ENCODE measurements at places on chromosomes 3 and 15. TPM values are rescaled to one million over a fixed set of nuclear protein-coding genes. Genes with fewer than 3 reads are reported as not detected.

DNA sequence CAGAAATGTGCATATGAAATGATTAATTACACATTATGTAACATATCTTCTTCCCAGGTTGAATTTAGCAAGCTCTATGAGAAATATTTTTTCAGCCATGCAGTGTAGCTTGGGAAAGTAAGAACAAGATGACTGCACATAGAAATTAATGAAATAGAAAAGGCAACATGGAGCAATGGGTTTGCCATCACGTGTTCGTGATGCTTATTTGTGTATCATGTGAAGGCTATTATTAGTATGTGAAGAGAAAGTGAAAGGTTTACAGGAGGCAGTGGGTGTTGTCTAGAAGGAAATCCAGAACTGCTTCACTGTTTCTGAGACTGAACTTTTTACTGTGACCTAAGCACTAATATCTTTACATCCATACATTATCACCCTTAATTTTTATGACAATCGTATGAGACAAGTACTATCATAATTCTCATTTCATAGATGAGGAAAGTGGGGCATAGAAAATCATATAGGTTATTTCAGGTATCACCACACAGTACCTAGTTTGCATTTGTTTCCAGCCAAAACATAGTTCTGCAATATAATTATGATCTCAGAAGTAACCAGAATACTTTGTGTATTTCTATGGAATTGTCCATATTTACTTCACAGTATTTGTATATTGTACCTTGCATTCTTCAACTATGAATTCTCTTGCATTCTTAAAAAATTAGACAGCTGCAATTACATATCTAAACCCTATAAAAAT lies 14.9 kb downstream of the SERPINI1 start:
- no peak overlapping the region for H3K4me3 ChIP-seq
- no peaks in the 10 kb centered on the region for H3K4me1 ChIP-seq
- H3K27me3 ChIP-seq: no peaks in the 10 kb centered on the region

DNA sequence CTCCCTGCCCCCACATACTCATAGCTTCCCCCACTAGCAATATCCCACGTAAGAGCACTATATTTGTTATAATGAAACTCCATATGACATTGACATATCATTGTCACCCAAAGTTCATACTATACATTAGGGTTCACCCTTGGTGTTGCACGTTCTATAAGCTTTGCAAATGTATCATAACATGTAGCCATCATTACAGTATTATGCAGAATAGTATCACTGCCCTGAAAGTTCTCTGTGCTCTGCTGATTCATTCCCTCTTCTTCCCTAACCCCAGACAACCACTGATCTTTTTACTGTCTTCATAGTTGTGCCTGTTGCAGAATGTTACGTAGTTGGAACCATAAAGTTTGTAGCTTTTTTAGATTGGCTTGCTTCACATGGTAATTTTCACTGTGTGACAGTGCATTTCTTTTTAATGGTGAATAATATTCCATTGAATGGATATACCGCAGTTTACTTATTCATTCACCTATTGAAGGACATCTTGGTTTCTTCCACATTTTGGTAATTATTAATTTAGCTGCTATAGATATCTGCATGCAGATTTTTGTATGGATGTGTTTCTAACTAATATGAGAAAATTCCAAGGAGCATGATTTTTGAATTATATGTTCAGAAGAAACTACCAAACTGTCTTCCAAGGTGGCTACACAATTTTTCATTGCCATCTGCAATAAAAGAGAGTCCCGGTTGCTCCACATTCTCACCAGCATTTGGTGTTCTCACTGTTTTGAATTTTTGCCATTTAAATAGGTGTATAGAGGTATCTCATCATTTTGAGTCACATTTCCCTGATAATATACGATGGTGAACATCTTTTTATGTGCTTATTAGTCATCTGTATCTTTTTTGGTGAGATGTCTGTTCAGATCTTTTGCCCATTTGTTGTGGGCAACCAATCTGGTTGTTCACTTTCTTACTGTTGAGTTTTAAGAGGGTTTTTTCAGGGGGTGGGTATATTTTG lies 59.7 kb downstream of the CD200 start:
- no peak overlapping the region for H3K27ac ChIP-seq
- DNase-seq: no peak
- H3K4me1 ChIP-seq: peaks cover 13% of the 10 kb centered on the region
- H3K36me3 ChIP-seq: no peaks in the 10 kb centered on the region
- H3K27me3 ChIP-seq: no peaks in the 10 kb centered on the region

- no peak overlapping the region for H3K27ac ChIP-seq
- H3K4me1 ChIP-seq: peaks cover 4% of the 10 kb centered on the region
- no peaks in the 10 kb centered on the region for H3K36me3 ChIP-seq
- peaks cover 25% of the 10 kb centered on the region for H3K27me3 ChIP-seq
Measured at GRCh38 chr3:24523988-24524727, 29.5 kb upstream of the THRB start.

GRCh38 chr3:171566803-171567422 lies 106.7 kb upstream of the TNIK start:
- H3K4me3 ChIP-seq: no peak overlapping the region
- H3K36me3 ChIP-seq: no peaks in the 10 kb centered on the region
- H3K27me3 ChIP-seq: peaks cover 1% of the 10 kb centered on the region
- no peak overlapping the region for H3K27ac ChIP-seq
- no peaks in the 10 kb centered on the region for H3K4me1 ChIP-seq
- no peak for DNase-seq

- H3K27me3 ChIP-seq: no peaks in the 10 kb centered on the region
- no peaks in the 10 kb centered on the region for H3K4me1 ChIP-seq
- H3K27ac ChIP-seq: no peak overlapping the region
Measured at GRCh38 chr3:28328188-28329151, 20.1 kb upstream of the ZCWPW2 start.

GRCh38 chr15:73907035-73907408 lies 19.2 kb upstream of the LOXL1 start:
- H3K27ac ChIP-seq: no peak overlapping the region
- H3K27me3 ChIP-seq: no peaks in the 10 kb centered on the region

GRCh38 chr15:59557581-59557980 lies 54.0 kb upstream of the GCNT3 start:
- no peaks in the 10 kb centered on the region for H3K4me1 ChIP-seq
- H3K27me3 ChIP-seq: no peaks in the 10 kb centered on the region
- H3K4me3 ChIP-seq: no peak overlapping the region
- DNase-seq: no peak

DNA sequence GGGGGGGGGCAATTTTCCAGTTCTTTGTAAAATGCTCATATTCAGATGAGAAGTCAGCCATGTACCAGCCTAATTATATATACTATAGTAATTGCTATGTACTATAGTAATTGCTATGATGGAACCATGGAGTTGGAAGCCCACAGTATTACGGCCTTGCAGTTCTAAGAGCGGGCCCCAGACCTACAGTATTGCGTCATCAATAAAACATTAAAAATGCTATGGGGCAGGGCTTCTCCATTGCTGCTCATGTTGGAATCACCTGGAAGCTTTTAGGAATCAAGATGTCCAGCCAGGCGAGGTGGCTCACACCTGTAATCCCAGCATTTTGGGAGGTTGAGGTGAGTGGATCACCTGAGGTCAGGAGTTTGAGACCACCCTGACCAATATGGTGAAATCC lies 443.7 kb upstream of the GRM7 start:
- H3K4me3 ChIP-seq: no peak overlapping the region
- no peaks in the 10 kb centered on the region for H3K4me1 ChIP-seq
- no peak overlapping the region for H3K27ac ChIP-seq
- DNase-seq: no peak
- H3K36me3 ChIP-seq: no peaks in the 10 kb centered on the region
- H3K27me3 ChIP-seq: no peaks in the 10 kb centered on the region

DNA sequence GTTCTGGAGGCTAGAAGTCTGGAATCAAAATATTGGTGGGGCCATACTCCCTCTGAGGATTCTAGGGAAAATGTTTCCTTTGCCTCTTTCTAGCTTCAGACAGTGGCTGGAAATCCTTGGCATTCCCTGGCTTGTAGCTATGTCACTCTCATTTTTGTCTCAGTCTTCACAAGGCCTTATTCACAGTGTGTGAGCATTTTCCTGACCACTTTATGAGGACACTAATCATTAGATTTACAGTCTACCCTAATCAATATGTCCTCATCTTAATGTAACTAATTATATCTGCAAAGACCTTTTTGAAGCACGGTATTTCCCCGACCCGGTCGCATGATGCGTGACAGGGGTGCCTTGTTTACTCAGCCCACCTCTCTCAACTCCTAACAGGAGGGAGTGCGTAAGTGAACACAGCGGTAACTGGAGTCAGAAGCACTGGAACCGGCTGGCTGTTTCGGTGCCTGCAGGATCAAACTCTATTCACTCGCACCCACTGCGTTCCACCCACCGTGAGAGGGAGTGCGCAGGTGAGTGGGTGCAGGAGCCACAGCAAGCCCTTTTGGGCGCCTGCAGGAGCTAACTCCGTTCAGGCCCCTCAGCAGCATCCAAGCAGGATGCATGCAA lies 155.0 kb downstream of the EPHA3 start:
- no peak overlapping the region for H3K4me3 ChIP-seq
- peaks cover 8% of the 10 kb centered on the region for H3K4me1 ChIP-seq
- no peaks in the 10 kb centered on the region for H3K27me3 ChIP-seq
- H3K27ac ChIP-seq: no peak overlapping the region
- no peak for DNase-seq

DNA sequence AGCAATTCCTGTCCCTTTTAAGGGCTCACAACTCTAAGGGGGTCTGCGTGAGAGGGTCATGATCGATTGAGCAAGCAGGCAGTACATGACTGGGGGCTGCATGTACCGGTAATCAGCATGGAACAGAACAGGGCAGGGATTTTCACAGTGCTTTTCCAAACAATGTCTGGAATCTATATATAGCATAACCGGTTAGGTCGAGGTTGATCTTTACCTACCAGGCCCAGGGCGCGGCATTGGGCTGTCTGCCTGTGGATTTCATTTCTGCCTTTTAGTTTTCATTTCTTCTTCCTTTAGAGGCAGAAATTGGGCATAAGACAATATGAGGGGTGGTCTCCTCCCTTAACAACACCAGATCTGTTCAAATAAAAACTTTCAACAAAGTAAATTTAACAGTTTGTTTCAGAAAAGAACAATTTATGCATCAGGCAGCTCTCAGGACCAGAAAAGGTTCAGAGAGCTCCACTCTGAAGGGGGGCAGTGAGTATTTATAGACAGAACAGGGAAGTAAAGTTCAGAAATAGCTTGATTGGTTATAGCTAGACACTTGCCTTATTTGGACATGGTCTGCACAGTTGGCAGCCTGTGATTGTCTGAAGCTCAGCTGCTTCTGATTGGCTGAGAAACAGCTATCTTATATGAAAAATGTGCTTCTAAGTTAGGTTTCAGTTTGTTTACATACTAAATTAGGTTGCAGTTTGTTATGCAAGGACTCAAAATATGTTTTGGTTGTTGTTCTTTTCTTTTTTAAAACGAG lies 17.2 kb upstream of the B4GALT4 start:
- H3K4me1 ChIP-seq: peaks cover 8% of the 10 kb centered on the region
- no peaks in the 10 kb centered on the region for H3K36me3 ChIP-seq
- H3K27me3 ChIP-seq: no peaks in the 10 kb centered on the region

GRCh38 chr3:16848007-16848406 lies 36.7 kb upstream of the PLCL2 start:
- no peak overlapping the region for H3K4me3 ChIP-seq
- no peaks in the 10 kb centered on the region for H3K27me3 ChIP-seq

DNA sequence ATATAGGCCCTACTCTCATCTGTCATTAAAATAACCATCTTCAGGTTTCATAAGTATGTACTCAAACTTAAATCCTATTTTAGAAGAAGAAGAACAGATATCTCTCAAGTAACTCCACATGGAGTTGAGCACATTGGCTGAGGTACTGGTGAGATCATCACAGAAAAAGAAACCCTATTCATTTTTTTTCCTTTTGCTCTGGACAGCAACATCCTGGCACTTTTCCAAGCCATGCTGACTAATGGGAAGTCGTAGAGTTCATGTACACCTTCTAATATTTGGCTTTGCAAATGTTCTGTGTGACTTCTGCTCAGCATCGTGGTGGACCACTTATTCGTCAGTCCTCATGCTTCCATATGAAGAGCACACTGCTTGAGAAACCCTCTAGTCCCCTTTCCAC lies 336.0 kb upstream of the KCNH8 start:
- H3K4me1 ChIP-seq: no peaks in the 10 kb centered on the region
- H3K36me3 ChIP-seq: no peaks in the 10 kb centered on the region
- no peaks in the 10 kb centered on the region for H3K27me3 ChIP-seq
- H3K4me3 ChIP-seq: no peak overlapping the region
- DNase-seq: no peak
- no peak overlapping the region for H3K27ac ChIP-seq

DNA sequence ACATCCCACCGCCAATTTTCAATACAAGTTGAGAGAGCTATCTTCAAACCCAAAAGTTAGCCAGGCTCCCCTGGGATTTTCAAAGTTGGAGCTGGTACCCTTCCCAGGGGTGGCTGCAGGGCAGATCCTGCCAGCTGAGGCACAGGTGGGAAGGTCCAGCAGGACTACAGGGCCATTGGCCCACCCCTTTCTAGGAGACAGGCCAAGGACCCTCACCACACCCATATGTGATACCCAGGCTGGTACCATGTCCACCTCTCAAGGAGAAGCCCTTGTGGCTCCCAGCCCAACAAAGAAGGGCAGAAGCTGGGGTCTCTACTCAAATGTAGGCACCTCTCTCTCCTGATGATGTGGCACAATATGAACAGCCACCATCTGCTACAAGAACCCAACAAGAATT lies 8.0 kb downstream of the POC1A start:
- no peak overlapping the region for H3K27ac ChIP-seq
- peaks cover 17% of the 10 kb centered on the region for H3K36me3 ChIP-seq
- no peaks in the 10 kb centered on the region for H3K27me3 ChIP-seq
- no peak overlapping the region for H3K4me3 ChIP-seq

GRCh38 chr3:194194757-194195085 lies 58.8 kb downstream of the HES1 start:
- DNase-seq: no peak

GRCh38 chr3:81788610-81789009 lies 27.2 kb upstream of the GBE1 start:
- no peaks in the 10 kb centered on the region for H3K4me1 ChIP-seq
- no peak for DNase-seq

DNA sequence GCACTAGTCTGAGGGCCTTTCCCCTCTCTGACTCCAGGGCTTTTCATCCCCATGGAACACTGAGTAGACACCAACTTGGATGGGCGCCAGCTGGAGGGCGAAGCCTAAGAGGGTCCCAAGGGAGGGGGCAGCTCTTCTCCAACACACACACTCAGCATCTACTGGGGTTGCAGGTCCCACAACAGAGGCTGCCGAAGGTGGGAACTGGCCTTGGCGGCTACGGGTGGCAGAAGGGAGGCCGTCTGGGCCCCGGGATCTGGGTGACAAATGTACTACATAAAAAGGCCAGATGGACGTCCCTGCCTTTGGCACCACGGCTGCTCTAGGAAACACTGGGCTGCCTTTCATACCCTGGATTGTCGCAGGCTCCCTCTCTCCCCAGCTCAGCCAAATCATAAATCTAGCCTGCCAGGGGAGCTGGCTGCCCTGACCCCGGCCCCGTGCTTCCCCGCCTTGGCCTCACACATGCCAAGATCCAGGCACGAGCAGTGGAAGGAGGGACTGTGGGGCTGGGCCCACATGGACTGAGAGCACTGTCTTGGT lies 31.5 kb downstream of the SEMA5B start:
- no peak overlapping the region for H3K4me3 ChIP-seq
- no peak overlapping the region for H3K27ac ChIP-seq
- H3K4me1 ChIP-seq: peaks cover 10% of the 10 kb centered on the region
- H3K36me3 ChIP-seq: no peaks in the 10 kb centered on the region
- no peaks in the 10 kb centered on the region for H3K27me3 ChIP-seq

- no peaks in the 10 kb centered on the region for H3K4me1 ChIP-seq
- no peaks in the 10 kb centered on the region for H3K36me3 ChIP-seq
- no peaks in the 10 kb centered on the region for H3K27me3 ChIP-seq
- no peak overlapping the region for H3K27ac ChIP-seq
Measured at GRCh38 chr3:187445356-187445755, 77.2 kb downstream of the RTP4 start.

CORO2B gene
- 3.4 TPM for total RNA-seq

CHRD gene
- total RNA-seq: 0.63 TPM

CCR9 gene
- not detected for total RNA-seq

MAP2K5 gene
- 13.8 TPM for total RNA-seq

RAB8B gene
- 47.8 TPM for total RNA-seq

LRTM1 gene
- total RNA-seq: not detected

GOLGA8Q gene
- total RNA-seq: not detected

TRIM42 gene
- total RNA-seq: not detected

All from H1 (cell line).